ENCODE measurements at places on chromosomes 4 and X. TPM values are rescaled to one million over a fixed set of nuclear protein-coding genes. Genes with fewer than 3 reads are reported as not detected.

The CC2D2A gene
- 7.6 TPM for total RNA-seq

The SGCB gene
- total RNA-seq = 24.2 TPM

The LINC00632 gene
- total RNA-seq = 27.2 TPM

DNA sequence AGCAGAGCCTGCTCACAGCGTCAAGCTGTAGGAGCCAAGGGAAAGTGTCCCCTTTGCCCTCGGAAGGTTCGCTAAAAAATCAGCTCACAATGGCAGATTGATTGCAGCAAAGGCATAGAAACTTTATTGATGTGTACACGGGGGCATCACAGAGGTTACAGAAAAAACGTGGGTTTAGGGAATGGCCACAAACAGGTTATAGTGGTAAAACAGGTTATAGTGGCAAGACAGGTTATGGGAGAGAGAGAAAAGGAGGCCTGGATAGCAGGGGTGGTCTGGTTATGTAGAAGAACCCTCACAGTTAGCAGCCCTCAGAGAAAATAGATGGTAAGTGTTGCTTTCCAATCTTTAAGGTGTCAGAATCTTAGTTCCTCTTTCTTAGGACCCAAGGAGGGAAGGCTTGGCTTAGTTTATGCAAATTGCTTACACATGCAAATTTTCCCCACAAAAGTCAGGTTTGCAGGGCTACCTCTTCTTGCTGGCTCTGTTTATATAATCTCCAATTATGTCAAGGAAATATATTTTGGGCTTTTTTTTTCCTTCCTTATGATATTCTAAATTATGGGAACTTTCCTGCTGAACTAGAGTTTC, 113.7 kb downstream of the BMP15 start:
- DNase-seq = no peak

DNA sequence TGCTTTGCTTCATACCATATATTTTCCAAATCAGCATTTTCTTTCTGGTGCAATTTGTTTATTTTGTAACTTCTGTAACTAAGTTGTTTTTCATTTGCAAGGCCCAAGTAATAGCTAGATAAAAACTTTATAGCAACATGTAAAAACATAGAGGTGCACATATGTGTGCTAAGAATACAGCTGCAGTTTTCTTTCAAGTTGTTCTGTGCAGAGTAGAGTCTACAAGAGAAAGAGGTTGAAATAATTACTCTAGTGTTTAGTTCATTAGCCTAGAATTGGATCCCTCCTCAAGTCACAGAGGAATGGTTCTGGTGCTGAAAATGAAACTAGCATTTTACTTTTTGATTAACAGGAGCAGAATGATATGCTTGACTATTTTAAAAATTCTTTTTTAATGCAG, 32.2 kb upstream of the PDLIM5 start:
- DNase-seq = no peak

DNA sequence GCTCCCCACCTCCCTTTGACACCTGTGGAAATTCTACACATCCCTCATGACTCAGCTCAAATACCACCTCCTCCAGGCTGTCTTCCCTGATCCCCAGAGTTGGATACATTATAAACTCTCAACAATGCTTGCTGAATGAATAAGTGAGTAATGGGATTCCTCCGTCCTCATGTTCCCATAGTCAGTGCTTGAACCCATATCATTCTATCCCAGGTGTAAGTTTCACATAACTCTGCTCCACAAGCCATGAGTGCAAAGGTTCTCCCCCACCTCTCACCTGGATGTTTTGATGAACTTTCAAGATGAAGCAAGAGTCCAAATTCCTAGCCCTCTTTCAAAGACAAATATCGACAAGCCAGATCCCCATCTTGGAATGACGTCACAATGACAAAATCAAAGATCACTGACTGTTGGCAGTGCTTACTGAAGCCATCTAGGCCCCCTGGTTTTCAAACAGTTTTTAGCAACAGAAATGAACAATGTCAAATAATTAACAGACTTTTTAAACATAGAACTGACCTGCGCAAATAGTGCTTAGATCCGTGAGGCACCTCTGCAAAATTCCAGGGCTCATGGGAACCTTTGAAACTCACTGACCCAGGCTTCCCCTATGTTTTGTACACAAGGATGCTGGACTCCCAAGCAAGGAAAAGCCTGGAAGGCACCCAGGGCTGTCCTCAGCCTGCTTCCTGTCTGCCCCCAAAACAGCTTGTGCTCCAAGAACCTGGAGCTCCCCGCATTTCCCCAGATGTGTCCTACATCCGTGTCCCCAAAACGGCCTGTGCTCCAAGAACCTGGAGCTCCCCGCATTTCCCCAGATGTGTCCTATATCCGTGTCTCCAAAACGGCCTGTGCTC, 4.0 kb downstream of the SLC2A9 start:
- no peak for DNase-seq

GRCh38 chr4:156374894-156375293, 421.2 kb upstream of the CTSO start:
- DNase-seq = no peak

GRCh38 chrX:19046343-19047215, 62.7 kb upstream of the PHKA2 start:
- no peak for DNase-seq
